ENCODE measurements at places on chromosomes 7 and 10.

DNA sequence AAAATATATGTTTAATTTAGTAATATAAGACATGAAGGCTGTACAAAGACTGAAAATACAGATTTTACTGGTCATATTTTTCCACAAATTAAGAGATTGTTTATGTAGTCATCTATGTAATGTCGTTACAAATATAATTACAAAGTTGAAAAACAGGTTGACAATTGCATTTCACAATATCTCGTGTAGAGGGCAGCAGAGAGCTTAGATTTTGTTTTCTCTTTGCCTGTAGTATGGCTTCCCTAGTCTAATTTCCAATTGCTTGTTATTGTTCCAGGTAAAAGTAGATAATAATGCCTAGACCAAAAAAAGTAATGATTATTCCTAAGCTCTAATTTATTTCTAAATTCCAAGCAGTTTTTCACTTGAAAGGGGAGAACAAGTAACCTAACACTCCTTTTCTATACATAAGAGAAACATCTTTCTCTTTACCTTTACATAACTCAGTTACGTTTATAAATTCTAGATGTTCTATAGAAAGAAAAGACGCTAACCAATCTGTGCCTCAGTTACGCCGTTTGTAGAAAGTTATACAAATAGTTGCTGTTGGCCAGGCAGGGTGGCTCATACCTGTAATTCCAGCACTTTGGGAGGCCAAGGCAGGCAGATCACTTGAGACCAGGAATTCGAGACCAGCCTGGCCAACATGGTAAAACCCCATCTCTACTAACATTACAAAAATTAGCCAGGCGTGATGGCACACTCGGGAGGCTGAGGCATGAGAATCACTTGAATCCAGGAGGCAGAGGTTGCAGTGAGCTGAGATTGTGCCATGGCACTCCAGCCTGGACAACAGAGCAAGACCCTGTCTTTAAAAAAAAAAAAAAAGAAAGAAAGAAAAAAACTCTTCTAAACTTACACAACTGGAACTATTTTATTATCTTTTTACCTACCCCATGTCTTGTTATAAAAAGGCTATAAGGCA lies 30.0 kb downstream of the NET1 start:
- DNase-seq: no peak

- DNase-seq: no peak
Observed at GRCh38 chr7:142939226-142939910, at the start of gene LLCFC1. Gene LLCFC1 (plus strand): TSS chr7:142939484. CDS start chr7:142939622, 138 bp downstream.

DNA sequence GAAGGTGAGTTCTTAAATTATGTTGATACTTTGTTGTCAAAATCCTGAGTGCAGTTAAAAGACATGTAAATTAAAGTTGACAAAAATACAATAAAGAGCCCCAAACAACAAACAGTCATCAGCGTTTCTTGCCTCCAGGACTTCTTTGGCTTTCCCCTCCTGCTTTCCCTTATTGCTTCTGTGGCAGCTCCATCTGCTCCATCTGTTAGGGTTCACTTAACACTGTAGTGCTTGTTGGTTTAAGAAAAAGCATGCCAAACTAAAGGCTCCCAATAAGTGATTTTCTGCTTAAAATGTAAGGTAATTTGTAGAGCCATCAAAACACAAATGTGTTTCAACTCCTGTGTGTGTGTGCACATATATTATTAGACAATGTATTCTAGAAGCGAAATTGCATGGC lies 254.3 kb upstream of the GNAI1 start:
- DNase-seq: no peak

GRCh38 chr7:150631866-150632864 lies at the start of gene GIMAP6:
Gene GIMAP6 (minus strand): TSS chr7:150632385. CDS start chr7:150630142, 2,243 bp downstream.
- no peak for DNase-seq

GRCh38 chr7:1881946-1882345 lies 211.9 kb downstream of the ELFN1 start:
- DNase-seq: no peak

DNA sequence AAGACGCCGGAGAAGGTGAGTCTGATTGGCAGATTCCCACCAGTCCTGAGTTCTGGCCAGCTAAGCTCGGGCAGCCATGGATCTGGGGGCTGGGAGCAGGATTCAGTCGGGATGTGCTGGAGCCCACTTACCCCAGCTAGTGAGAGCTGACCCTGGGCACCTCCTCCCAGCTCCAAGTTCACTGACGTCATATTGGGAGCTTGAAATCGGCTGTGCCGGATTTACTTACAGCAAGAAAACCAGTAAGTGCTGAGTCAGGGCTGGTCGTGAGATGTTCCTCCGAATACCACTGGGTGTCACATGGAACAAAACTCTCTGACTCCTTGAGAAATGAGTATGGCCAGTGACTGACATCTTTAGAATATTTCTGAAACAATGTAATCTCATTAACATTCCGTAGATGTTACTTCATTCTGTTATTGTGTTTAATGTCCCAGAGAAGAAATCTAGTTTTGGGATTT lies 621.2 kb downstream of the SDK1 start:
- no peak for DNase-seq

DNA sequence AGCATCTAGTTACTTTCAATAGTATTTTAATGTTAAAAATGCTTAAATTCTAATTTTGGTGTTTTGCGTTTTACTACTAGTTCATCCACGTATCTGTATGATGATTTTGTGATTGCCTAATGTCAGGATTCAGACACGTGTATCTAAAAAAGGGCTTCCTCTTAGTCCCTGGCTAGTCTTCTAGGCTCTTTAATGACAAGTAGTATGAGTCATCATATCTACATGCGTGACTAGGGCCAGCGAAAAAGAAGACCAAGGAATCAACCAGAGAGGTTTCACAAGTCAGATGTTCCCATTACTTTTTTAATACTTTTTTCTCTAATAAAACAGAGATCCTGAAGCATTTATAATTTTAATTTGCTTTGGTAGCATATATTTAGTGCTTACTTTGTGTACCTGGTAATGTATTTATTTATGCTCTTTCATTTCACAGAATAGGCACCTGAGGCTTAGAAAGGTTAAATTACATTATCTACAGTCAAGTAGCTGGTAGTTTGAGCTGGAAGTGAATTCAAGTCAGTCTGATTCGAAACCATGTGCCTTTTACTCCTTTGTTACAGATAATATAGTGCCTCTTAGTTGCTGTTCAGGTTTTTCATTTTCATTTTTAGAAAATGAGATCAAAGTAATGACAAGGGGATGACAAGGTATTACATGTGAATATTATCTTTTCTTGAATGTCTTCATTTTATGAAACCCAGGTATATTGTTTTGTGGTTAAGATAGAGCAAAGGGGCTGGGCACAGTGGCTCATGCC lies 140.3 kb downstream of the FOXP2 start:
- DNase-seq: no peak

DNA sequence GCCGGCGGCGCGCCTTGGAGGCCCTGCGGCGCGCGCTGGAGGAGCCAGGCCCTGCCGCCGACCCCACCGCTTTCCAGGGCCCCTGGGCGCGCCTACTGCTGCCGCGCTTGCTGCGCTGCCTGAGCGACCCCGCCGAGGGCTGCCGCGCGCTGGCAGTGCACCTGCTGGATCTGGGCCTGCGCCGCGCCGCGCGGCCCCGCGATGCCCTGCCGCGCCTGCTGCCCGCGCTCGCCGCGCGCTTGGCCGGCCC lies 280 bp downstream of the DNAAF5 start:
- DNase-seq: no peak

GRCh38 chr10:132724446-132724845 lies 61.5 kb downstream of the NKX6-2 start:
- DNase-seq: no peak

GRCh38 chr7:28224172-28224571 lies 43.6 kb upstream of the JAZF1 start:
- DNase-seq: no peak

GRCh38 chr10:24762966-24763623 lies 39.4 kb upstream of the ARHGAP21 start:
- DNase-seq: no peak

GRCh38 chr7:27199849-27200760 lies at the start of gene HOXA13:
Gene HOXA13 (minus strand): TSS chr7:27200091. CDS start chr7:27200077, 14 bp downstream.
- DNase-seq: no peak

- no peak for DNase-seq
Observed at GRCh38 chr10:24920907-24921881, 31.2 kb downstream of the PRTFDC1 start.

GRCh38 chr10:90665905-90666662 lies 191.8 kb downstream of the HTR7 start:
- no peak for DNase-seq

DNA sequence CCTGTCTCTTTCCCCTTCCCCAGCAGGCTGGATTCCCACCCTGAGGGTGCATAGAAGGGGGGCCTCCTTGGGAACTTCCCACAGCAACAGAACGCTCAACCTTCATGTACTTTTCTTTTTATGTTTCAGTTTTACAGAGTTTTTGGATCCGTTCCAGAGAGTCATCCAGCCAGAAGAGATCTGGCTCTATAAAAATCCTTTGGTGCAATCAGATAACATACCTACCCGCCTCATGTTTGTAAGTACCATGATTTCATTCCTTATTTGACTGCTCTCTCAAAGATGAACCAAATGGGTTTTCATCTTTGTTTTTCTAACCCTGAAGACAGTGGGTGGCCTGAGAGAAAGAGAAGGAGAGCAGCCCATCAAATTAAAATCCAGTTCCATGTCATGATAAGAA lies 46.7 kb downstream of the PLPP4 start:
- no peak for DNase-seq

DNA sequence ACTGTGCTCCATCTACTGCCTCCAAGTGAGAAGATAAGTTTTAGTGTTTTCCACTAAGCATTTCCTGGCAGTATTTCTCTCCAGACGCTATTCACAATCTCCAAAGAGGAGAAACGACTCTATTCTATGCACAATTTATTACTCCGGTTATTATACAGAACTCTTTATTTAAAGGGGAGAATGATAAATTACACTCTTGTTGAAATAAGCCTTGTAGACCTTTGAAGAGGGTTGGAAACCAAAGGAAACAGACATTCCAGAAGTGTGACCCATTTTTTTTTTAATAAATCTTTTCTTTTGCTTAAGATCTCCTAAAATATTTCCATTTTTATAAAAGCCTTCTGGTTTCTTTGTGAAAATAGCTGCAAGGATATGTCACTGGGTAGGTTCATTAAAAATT lies 76.1 kb upstream of the HDAC9 start:
- DNase-seq: no peak
